ENCODE measurements at places on chromosomes 2 and 18.

DNA sequence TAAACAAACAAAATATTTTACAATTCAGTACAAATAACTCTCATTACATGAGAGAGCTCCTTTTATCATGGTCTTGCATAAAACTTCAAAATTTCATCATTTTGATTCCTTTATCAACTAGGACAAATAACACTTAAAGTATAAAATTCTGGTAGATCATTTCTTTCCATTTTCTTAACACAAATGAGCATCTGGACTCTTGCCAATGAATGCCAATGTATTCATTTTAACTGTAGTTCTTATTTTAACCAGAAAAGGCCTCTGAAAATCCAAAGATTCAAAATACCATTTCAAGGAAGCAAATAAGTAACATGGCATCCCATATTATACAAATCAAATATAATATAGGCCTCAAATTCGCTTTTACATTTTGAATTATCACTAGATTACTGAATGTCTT lies 13.8 kb upstream of the POU3F3 start:
- DNase-seq, result no peak

DNA sequence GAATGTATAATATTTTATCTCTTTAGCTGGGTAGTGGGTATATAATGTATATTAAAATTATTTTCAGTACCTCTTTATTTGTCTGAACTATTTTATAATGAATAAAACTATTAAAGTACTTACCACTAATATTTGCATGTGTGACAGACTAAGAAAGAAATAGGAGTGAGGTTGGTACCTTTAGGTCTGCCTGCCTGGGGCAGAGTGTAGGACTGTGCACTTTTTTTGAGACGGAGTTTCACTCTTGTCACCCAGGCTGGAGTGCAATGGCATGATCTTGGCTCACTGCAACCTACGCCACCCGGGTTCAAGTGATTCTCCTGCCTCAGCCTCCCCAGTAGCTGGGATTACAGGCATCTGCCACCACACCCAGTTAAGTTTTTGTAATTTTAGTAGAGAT lies 18.8 kb downstream of the NCOA1 start:
- no peak for DNase-seq

GRCh38 chr2:223058952-223059716 lies 7.1 kb downstream of the KCNE4 start:
- DNase-seq, result no peak

DNA sequence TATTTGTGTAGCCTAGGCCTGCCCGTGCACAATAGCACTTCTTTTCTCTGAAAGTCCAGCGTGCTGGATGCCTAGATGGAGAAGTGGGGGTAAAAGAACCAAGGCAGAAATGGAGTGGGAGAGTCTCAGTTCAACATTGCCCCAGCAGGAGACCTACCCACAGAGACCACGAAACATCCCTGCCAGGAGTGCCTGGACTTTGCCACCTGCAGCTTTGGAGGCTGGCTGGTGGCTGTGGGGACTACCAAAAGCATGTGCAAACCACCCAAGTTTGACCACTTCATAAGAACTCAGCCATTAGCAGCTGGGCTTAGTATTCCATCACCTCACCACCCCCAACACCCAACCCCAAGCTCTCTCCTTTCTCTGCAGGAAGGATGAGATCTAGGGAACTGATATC lies 416.9 kb upstream of the ID2 start:
- DNase-seq, result no peak

DNA sequence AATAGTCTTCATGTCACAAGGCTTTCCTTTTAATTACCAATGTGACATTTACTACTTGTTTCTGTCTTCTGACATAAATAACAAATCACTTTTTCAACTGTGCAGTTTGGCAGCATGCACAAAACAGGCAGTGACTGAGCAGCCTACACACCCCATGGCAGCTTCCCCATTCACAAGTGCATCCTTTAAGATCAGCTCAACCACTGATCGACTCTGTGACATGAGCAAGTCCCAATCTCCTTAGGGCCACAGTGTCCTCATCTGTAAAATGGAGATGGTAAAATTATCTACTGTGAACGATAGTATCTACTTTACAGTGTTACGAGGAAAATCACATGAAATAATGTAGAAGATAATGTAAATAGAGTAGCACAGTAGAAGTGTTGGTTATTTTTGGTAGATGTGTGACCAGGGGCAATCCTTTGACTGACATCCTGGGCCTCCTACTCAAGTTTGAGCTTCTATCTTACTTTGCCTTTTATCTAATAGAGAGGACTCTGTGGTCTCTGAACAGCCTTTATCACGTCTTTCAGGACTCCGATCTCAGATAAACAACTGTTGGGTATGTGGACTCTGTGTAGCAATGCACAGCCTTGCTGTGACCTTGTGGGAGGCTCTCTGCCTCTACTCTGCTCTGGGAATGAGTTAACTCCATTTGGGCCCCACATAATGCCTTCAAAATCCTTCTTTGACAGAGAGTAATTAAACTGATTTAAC lies 120.6 kb downstream of the PIGN start:
- DNase-seq, result no peak

- no peak for DNase-seq
These were observed 42.0 kb downstream of the SOCS6 start for GRCh38 chr18:70330887-70331286.

- DNase-seq, result no peak
These were observed 80.4 kb downstream of the PMAIP1 start for GRCh38 chr18:59980188-59980637.

DNA sequence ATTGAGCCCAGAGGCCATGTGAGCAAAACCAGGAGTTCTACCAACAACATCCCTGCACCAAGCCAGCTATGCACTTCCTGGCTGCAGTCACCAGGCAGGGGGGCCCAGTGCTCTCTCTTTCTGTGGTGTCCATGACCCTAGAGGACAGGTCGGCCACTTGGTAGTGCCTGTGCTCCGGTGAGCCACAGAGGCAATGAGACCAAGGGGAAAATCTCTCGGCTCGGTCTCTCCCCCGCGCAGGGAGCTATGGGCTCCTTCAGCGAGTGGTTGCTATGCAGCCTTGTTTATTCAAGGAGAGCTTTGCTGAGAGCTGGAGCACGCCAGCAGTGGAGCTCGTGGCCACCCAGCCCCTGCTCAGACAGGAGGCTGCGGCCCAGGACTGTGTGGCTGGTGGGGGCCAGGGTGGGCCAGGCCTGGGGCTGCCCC lies at the start of gene TOGARAM2:
Gene TOGARAM2 (plus strand): TSS at position 283 of the 426 bp plus-strand sequence. CDS start 13,537 bp downstream, outside the sequence.
- no peak for DNase-seq

GRCh38 chr2:9998916-9999654 lies 44.3 kb upstream of the KLF11 start:
- no peak for DNase-seq

GRCh38 chr2:43318791-43319190 lies 92.4 kb upstream of the ZFP36L2 start:
- DNase-seq, result no peak

- no peak for DNase-seq
These were observed 492.1 kb upstream of the PIK3C3 start for GRCh38 chr18:41462946-41463345.

DNA sequence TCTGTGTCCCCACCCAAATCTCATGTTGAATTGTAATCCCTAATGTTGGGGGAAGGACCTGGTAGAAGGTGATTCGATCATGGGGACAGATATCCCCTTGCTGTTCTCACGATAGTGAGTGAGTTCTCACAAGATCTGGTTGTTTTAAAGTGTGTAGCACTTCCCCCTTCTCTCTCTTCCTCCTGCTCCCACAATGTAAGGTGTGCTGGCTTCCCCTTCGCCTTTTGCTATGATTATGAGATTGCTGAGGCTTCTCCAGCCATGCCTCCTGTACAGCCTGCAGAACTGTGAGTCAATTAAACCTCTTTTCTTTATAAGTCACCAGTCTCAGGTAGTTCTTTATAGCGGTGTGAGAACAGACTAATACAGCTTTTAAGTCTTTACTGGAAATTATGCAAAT lies 193.3 kb upstream of the RBBP8 start:
- DNase-seq, result no peak

DNA sequence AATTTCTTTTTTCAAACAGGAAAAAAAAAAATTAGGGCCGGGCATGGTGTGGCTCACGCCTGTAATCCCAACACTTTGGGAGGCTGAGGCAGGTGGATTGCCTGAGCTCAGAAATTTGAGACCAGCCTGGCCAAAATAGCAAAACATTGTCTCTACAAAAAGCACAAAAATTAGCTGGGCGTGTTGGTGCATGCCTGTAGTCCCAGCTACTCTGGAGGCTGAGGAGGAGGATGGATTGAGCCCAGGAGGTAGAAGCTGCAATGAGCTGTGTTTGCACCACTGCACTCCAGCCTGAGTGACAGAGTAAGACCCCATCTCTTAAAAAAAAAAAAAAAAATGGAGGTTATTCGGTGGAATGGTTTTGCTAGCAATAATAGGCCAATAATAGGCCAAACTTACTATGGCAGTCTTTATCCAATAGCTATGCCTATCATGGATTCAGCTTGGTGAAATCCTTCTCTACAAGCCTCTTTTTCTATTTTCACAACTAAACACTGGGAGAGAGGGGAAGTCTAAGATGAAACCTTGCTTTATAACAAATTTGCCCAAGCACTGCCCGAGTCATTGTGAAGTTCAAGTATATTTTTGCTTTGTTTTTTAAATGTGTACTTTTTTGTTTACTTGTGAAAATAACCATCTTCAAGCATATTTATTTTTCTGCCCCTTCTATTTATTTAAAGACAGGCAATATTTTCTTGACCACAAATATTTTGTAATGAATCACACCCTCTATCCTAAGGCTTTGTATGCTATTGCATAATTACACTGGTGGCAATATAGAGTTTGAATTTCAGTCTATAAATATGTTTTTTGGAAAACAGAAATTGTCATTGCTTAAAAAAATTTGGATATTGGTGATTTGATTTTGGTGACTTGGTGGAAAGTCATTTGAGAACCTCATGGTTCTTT lies 20.0 kb upstream of the KYNU start:
- no peak for DNase-seq

GRCh38 chr2:104756118-104756517 lies 97.8 kb upstream of the POU3F3 start:
- no peak for DNase-seq

GRCh38 chr2:133266926-133267590 lies 301.2 kb downstream of the NCKAP5 start:
- no peak for DNase-seq

GRCh38 chr18:56570978-56571377 lies 67.4 kb downstream of the TXNL1 start:
- DNase-seq, result no peak

DNA sequence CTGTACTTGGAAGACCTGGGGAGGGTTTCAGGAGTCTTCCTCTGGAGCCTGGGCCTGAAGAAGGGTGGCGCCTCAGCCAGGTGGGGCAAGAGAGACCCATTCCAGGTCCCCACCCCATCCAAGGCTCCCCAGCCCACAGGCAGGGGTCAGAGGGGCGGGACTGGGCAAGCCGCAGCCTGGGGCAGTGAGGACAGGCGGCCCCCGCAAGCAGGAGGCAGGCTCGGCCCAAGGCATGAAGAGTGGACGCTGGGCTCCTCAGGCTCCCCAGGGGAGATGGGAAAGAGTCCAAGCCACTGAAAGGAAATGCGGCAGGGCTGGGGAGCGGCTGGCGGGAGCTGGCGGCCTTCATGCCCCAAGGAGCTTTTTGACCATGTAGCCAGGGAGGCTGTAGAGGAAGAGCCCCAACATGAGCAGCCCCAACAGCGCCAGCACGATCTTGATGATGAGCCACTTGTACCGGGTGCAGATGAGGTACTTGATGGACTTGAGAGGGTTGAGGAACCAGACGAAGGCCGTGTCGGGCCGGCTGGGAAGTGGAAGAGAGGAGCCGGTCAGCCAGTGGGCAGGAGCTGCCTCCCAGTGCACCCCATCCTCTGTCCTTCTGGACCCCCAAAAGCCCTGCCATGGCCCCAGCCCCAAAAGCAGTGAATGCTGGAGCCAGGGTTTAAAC lies 20.1 kb downstream of the OTOF start:
- no peak for DNase-seq

- DNase-seq, result no peak
These were observed 99.3 kb downstream of the SPATS2L start for GRCh38 chr2:200405599-200406298.

- DNase-seq, result peak; percentile 53
These were observed at the start of gene VAMP8 for GRCh38 chr2:85577386-85578242. Gene VAMP8 (plus strand): TSS chr2:85577586. CDS start chr2:85577647, 61 bp downstream.

DNA sequence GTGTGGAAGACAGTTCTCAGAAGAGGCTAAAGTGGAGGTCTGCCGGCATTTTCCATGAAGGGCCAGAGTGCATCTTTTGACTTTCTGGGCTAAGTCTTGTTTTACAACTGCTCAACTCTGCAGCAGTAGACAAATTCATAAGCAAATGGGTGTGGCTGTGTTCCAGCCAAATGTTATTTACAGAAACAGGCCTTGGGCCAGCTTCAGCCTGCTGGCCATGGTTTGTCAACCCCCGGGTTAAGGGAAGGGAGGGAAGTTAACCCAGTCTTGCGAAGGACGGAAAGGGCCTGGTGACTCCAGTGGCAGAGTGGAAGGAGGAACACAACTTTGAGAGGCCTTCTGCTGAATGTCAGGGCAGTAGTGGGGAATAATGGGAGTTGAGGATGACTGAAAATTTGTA lies 34.3 kb upstream of the NCKAP5 start:
- no peak for DNase-seq

DNA sequence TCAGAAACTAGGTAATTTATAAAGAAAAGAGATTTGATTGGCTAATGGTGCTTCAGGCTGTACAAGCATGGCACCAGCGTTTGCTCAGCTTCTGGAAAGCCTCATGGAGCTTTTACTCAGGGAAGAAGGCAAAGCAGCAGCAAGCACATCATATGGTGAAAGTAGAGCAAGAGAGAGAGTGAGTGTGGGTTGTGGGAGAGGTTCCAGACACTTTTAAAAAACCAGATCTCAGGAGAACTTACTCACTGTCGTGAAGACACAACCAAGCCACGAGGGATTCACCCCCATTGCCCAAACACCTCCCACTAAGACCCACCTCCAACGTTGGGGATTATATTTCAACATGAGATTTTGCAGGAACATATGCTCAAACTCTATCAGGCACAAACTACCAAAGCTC lies 554.6 kb upstream of the TNP1 start:
- no peak for DNase-seq

- DNase-seq, result no peak
These were observed 76.2 kb upstream of the CHRNA1 start for GRCh38 chr2:174840436-174840835.

DNA sequence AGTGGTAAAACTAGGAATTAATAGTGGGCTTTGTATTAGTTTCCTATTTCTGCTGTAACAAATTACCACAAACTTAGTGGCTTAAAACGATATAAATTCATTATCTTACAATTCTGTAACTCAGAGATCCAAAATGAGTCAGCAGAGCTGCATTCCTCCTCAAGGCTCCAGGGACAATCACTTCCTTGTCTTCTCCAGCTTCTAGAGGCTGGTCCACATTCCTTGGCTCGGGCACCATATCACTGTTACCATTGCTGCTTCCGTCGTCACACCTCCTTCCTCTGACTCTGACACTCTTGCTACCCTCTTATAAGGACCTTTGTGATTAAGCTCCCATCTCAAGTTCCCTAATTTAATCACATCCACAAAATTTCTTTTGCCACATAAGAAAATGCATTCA lies 567.8 kb upstream of the KLHL29 start:
- no peak for DNase-seq
